Thymus (tissue), 14 donors: ENCODE measurements at places on chromosomes 3 and 15. TPM values are rescaled to one million over a fixed set of nuclear protein-coding genes. Genes with fewer than 3 reads are reported as not detected.

DNA sequence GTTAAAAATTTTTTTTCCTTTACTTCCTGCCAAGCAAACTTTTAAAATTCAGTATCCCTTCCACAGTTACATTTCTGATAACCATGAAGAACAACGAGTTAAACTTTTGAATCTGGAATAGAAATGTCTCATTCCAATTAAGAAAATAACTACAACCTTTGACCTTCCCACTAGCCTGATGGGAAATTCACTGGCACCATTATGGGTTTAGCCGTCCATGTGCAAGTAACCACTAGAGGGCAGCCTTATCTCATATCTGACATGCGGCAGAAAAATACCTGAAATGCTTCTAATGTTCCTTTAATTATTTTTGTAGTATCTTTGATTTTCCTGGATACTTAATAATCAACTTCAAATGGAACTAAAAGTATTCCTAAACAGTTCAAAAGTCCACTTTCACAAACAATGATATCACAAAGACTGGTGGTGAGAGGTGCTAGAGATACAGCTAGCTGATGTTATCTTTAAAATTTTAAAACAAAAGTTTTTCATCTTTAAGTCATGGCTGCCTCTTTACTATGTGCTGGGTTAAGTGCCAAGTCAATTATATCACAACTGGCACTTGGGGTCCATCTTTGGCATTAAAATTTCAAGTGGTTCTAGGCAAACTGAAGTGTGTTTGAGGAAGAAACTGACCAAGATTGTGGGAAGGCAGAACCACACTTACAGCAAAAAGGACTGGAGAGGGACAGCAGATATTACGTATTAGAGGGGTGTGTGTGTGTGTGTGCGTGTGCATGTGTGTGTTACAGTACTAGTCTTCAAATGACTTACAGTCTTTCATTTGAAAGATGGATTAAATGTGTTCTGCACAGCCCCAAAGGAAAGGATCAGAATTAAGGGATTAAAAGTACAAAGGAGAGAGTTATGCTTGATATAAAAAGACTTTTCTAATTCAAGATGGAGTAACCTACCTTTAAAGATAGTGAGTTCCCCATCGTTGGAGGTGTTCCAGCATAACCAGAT, 107.1 kb upstream of the ICE2 start:
- H3K4me3 ChIP-seq: no peak overlapping the region
- H3K36me3 ChIP-seq: no peaks in the 10 kb centered on the region
- peaks cover 31% of the 10 kb centered on the region for H3K4me1 ChIP-seq
- DNase-seq: no peak

Gene MST1R
- total RNA-seq: 8.9 TPM

DNA sequence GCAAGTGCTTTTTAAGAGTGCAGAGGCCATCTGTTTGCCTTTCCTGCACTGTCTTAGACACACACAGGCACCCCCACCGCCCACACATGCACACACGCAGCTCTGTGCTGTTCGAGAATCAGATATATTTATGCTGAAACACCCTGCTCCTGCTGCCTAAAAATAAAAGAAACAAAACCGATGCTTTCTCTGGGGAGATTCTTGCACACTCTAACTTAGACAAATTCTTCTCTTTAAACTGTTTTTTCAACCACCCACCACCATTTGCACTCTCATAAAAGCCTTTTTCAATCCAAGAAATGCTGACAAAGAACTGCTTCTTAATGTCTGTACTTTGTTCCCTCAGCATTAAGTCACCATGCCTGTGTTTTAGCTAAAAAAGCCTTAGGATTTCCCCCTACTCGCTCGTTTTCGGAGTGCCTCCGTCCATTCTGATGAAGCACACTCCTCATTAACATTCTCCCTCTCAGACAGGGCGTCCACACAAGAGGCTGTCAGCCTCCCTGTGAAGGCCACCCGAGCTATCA, 26.2 kb downstream of the SLC12A8 start:
- H3K4me3 ChIP-seq: no peak overlapping the region
- H3K27me3 ChIP-seq: no peaks in the 10 kb centered on the region
- no peaks in the 10 kb centered on the region for H3K36me3 ChIP-seq
- H3K4me1 ChIP-seq: peaks cover 6% of the 10 kb centered on the region

DNA sequence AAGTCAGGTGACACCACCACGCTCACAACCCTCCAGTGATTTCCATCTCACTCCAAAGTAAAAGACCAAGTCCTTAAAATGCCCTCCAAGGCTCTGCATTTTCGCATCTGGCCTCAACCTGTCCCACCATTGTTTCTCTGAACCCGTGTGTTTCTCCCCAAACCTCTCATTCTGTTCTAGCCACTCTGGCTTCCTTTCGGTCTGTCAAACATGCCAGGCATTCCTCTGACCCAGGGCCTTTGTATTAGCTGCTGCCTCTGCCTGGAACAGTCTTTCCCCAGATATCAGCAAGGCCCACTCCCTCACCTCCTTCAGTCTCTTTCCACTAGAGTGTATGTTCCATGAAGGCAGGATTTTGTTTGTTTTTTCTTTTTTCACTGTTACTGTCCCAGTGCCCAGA, 16.0 kb downstream of the MAP2K5 start:
- H3K27ac ChIP-seq: no peak overlapping the region
- no peak for DNase-seq
- H3K27me3 ChIP-seq: no peaks in the 10 kb centered on the region
- H3K4me1 ChIP-seq: no peaks in the 10 kb centered on the region

DNA sequence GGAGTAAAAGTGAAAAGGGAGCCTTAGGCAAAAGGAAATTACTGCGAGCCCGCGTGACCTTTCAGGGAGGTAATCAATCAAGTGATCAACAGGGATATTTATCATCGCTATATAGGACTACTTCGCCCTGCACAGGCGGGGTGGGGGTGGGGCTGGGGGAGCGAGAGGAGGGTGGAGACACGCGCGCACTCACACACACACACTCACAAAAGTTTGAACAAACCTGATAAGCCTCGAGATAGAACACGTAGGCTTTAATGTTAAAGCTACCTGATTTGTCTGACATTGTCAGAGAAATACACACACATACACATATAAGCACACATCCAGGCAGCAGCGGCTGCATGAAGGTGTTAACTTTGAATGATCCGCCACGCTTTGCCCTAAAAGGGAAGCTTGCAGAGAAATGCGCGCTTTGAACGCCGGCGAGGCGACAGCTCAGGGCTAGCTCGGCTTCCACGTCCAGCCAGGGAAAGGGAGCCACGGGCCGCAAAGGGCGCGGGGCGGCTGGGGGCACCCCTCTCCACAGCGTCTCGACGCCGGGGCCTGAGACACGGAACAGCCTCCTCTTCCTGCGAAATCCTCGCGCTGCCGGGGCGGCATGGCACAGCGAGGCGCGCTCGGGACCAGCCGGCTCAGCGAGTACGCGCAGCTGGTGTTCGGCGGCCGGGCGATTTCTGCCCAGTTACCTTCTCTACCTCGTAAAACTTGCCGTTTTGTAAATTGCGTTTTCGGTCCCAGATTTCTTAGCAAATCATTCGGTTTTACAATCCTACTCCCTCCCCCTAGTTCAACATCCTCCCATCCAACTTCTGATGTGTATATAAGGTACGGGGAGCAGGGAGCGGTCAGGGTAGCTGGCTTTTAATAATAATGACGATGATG, 4.8 kb upstream of the MECOM start:
- no peak overlapping the region for H3K27ac ChIP-seq
- no peaks in the 10 kb centered on the region for H3K36me3 ChIP-seq
- DNase-seq: peak; percentile 75
- peaks cover 66% of the 10 kb centered on the region for H3K27me3 ChIP-seq
- H3K4me1 ChIP-seq: peaks cover 4% of the 10 kb centered on the region

Gene ARGFX
- not detected for total RNA-seq

GRCh38 chr15:90190606-90191343, 10.4 kb upstream of the SEMA4B start:
- no peak for DNase-seq
- peaks cover 5% of the 10 kb centered on the region for H3K36me3 ChIP-seq
- no peak overlapping the region for H3K4me3 ChIP-seq
- peak overlapping the region; percentile 75 for H3K27ac ChIP-seq

DNA sequence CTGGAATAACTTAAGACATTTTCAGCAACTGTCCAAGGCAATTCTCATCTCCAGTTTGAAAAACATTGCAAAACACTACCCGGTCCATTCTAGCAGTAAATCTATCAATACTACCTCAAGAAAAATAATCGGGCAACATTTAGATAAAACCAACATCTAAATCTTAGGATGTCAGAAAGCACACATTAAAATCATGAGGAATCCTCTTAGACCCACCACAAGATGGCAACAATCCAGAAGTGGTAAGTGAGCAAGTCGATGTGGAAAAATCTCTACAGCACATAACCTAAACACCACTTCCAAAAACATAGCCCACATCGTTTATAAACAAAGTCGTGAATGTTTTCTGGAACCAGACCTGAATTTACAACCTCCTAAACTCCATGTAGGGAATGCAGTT, 5.7 kb downstream of the PLCH1 start:
- no peak for DNase-seq
- no peaks in the 10 kb centered on the region for H3K36me3 ChIP-seq
- H3K4me3 ChIP-seq: no peak overlapping the region
- peaks cover 5% of the 10 kb centered on the region for H3K27me3 ChIP-seq
- H3K27ac ChIP-seq: no peak overlapping the region
- peaks cover 3% of the 10 kb centered on the region for H3K4me1 ChIP-seq

- DNase-seq: no peak
- H3K4me1 ChIP-seq: no peaks in the 10 kb centered on the region
- no peaks in the 10 kb centered on the region for H3K27me3 ChIP-seq
- H3K36me3 ChIP-seq: no peaks in the 10 kb centered on the region
These were observed 106.7 kb downstream of the GOLIM4 start for GRCh38 chr3:167989066-167989465.

DNA sequence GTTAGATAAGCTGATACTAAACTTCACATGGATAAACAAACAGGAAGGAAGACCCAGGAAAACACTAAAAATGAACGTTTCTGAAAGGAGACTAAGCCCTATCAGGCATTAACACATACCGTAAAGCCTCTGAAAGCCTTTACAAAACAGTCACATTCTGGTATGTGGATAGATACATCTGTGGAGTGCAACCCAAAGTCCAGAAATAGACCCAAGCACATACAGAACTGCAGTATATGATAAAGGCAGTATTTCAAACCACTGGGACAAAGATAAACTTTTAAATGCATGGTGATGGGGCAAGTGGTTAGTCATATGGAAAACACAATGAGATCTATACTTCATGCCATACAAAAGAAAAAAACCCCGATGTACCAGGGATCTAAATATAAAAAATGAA, 26.0 kb downstream of the DCBLD2 start:
- DNase-seq: no peak
- H3K4me1 ChIP-seq: no peaks in the 10 kb centered on the region
- H3K27ac ChIP-seq: no peak overlapping the region
- no peaks in the 10 kb centered on the region for H3K36me3 ChIP-seq

Gene CGGBP1
- 64.8 TPM for total RNA-seq

Gene AP3B2
- total RNA-seq: 0.33 TPM

Gene ADPGK
- 63.9 TPM for total RNA-seq

DNA sequence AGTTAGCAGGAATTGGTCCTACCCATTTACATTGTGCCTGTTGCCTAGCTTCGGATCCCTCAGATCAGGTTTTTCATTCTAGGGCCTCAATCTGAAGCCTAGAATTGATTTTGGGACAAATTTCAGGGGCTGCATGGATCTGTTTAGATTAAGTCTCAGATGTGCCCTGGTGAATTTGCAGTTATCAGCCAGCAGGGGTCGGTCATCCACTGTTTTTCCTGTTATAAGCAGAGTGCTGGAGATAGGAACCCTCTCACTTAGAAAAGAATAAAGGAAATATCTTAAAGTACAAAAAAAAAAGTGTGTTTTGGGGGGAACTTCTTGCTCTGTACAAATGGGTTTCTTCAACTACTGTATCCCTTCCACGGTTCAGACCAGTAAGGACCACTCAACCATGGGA, 212.5 kb downstream of the BCHE start:
- H3K36me3 ChIP-seq: no peaks in the 10 kb centered on the region
- H3K27ac ChIP-seq: no peak overlapping the region
- no peaks in the 10 kb centered on the region for H3K4me1 ChIP-seq
- H3K27me3 ChIP-seq: no peaks in the 10 kb centered on the region
- H3K4me3 ChIP-seq: no peak overlapping the region

Gene HESX1
- total RNA-seq: 2.0 TPM

- peaks cover 11% of the 10 kb centered on the region for H3K4me1 ChIP-seq
- H3K36me3 ChIP-seq: peaks cover 38% of the 10 kb centered on the region
- peaks cover 10% of the 10 kb centered on the region for H3K27me3 ChIP-seq
- no peak for DNase-seq
These were observed 1.3 kb downstream of the PPM1M start for GRCh38 chr3:52246728-52247408.

Gene SCAANT1
- not detected for total RNA-seq

Gene PPP1R14D
- 0.14 TPM for total RNA-seq

DNA sequence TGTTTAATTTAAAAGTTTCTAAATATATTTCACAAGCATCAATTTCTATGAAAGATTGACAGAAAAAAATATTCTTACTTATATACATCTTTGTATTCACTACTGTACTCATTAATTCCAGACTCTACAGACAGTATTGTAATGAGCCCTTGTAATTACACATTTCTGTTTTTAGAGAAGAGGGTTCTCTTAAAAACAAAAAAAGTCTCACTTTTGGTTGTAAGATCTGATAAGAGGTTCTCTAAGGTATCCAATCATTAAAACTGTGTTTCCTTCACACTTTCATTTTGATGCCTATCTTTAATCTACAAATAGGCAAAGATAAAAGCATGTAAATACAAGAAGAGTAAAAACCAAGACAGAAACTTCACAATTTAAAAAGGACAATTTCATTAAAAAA, 75.6 kb downstream of the FBXL22 start:
- no peaks in the 10 kb centered on the region for H3K27me3 ChIP-seq
- no peak overlapping the region for H3K4me3 ChIP-seq
- H3K4me1 ChIP-seq: no peaks in the 10 kb centered on the region
- DNase-seq: no peak
- H3K36me3 ChIP-seq: peaks cover 40% of the 10 kb centered on the region
- no peak overlapping the region for H3K27ac ChIP-seq

GRCh38 chr15:78004919-78005634, 72.4 kb downstream of the TBC1D2B start:
- H3K4me1 ChIP-seq: peaks cover 39% of the 10 kb centered on the region
- no peak overlapping the region for H3K4me3 ChIP-seq
- no peak for DNase-seq
- peak overlapping the region; percentile 56 for H3K27ac ChIP-seq

Gene VGLL3
- 0.24 TPM for total RNA-seq

DNA sequence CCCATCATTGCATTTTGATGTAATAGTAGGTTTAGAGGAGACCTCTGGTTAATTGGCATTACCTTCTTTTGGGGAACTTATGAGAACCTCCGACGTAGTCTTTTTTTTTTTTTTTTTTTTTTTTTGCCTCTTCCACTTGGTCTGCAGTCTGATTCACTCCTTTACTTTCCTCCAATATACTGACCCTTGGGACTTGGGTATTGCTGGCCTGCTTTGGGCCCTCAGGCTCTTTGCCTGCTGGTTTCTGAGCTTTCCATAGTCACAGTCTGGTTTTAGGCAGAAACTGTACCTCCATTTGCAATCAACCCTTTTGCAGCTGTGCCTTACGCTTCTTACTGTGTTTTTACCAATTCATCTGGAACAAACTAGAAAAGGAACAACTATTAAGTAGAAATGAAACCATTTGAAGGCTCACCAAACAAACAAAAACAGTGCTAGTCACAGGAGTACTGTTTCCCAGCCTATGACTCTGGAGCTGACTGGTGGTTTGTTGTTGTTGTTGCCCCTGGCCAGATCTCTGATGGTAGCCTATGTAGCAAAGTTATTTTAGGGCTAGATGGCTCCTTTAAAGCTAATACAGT, 272.8 kb downstream of the BBX start:
- H3K4me1 ChIP-seq: no peaks in the 10 kb centered on the region
- H3K4me3 ChIP-seq: no peak overlapping the region
- no peak for DNase-seq
- no peaks in the 10 kb centered on the region for H3K27me3 ChIP-seq

- H3K27ac ChIP-seq: peak overlapping the region; percentile 20
- H3K4me1 ChIP-seq: peaks cover 52% of the 10 kb centered on the region
- H3K4me3 ChIP-seq: no peak overlapping the region
- H3K27me3 ChIP-seq: no peaks in the 10 kb centered on the region
These were observed 41.0 kb upstream of the LIMD1 start for GRCh38 chr3:45553469-45553974.

Gene ROPN1B
- not detected for total RNA-seq
